Activated naive CD4-positive, alpha-beta T cell treated with anti-CD3 and anti-CD28 coated beads, Interleukin-2, amount 10 ng/mL, durations not matched to agents 7 days and 5 days (primary cell): ENCODE measurements at places on chromosomes 3 and 15.

- no peak for DNase-seq
Measured at GRCh38 chr3:50248387-50248786, 12.4 kb downstream of the GNAI2 start.

DNA sequence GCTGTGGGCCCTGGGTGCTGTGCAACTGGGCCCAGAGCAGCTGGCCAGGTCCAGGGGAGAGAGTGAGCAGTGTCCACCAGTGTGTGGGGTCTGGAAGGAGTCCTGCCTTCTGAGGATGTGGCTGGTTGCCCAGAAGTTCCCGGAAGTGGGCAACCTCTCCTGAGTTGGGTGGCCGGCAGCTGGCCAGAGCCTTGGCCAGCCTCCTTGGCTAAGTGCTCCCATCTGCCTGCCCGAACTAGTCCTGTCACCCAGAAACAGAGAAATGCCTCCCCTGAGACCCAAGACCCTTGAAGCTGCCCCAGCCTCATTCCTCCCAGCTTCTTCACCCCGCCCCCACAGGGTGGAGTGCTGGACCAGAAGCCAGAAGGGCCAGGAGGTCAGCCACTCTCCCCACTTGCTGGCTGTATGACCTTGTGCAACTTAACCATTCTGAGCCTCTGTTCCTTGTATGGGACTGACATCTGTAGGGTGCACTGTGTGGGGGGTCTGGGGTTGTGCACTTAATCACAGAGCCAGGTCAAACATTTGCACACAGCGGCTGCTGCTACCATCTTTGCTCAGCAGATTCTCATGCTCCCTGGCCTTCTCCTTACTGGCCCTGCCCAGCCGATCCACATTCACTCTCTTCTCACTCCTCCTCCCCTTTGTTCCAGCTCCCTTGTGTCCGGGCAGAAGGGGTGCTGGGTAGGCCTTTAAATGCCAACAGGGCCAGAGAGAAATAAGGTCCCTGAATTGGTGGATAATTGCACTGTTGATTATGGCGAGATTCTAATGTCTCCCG, 7.5 kb upstream of the ALAS1 start:
- no peak for DNase-seq

DNA sequence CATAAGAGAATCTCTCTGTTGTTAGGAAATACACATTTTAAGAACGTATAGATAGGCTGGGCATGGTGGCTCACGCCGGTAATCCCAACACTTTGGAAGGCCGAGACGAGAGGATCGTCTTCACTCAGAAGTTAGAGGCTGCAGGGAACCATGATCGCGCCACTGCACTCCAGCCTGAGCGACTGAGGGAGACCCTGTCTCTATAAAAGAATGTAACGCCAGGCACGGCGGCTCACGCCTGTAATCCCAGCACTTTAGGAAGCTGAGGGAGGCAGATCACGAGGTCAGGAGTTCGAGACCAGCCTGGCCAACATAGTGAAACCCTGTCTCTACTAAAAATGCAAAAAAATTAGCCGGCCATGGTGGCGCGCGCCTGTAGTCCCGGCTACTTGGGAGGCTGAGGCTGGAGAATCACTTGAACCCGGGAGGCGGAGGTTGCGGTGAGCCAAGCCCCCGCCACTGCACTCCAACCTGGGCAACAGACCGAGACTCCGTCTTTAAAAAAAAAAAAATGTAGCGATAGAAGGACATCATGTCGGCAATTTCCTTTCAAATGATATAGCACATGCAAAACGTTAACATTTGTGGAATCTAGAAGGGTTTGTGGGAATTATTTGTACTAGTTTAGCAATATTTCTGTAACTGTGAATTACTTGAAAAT, 730 bp upstream of the RPL14 start:
- no peak for DNase-seq

GRCh38 chr3:51934139-51934850, 7.4 kb downstream of the RRP9 start:
- no peak for DNase-seq
